Right cardiac atrium (tissue), 5 donors: ENCODE measurements at places on chromosomes 5 and 9. TPM values are rescaled to one million over a fixed set of nuclear protein-coding genes. Genes with fewer than 3 reads are reported as not detected.

GRCh38 chr5:35811108-35811741 is 45.5 kb upstream of the IL7R start:
- DNase-seq: no peak

DNA sequence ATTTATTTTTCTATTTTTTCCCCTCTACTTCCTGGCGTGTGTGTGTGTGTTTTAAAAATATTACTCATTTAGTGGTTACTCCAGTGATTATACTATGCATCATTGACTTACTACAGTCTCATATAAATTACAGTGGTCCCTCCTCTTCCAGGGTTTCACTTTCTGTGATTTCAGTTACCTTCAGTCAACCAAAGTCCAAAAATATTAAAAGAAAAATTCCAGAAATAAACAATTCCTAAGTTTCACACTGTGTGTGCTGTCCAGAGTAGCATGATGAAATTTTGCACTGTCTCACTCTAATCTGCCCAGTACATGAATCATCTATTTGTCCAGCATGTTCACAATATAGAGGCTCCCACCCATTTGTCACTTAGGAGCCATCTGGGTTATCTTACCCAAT is 47.4 kb upstream of the CCDC112 start:
- no peak for DNase-seq

DNA sequence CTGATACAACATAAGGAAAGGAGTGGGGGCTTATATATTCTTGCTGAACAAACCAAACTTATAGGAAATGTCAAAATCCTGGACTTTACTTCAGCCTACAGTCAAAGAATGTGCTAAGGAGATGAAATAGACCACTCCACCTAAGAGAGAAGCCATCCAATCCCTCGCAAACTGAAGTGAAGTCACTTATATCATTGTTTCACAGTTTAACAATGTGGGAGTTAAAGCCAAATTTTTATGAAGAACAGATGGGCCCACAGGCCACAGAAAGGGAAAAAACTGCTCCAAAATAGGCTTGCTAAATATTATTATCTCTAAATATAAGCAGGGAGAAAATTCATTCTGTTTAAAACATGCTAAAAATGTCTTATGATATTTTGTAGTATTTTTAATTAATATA is 233.3 kb downstream of the GAS1 start:
- DNase-seq: no peak

AHRR gene
- 0.17 TPM for total RNA-seq

DNA sequence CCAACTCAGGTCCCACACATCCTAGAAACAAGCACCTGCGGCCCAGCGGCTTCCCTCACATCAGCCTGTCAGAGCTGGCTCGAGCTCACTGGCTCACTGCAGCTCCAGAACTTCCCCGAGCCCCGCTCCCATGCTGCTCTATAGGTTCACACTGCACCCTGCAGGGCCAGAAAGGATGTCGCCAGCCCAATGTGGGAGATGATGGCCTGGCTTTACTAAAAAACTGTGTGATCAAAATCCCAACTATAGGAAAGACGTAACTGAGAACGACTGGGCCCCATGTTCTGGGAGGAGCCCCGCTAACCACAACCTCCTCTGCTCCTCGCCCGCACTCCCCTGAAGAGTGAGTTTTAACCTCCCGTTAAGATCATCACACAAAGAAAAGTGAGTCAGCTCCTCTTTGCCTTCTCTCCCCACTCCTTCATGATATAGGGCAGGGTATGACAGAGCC is 4.6 kb downstream of the SURF4 start:
- DNase-seq: no peak

CBY3 gene
- total RNA-seq: not detected

- DNase-seq: no peak
Observed at GRCh38 chr5:111345731-111346130, 121.5 kb downstream of the CAMK4 start.

GRCh38 chr5:14745753-14746152 is 81.2 kb downstream of the OTULIN start:
- DNase-seq: no peak

IFNA2 gene
- total RNA-seq: not detected

DDX4 gene
- not detected for total RNA-seq

CSNK1G3 gene
- 37.3 TPM for total RNA-seq

GRCh38 chr9:134233022-134233421 is 68.7 kb upstream of the RNU6ATAC start:
- no peak for DNase-seq

DNA sequence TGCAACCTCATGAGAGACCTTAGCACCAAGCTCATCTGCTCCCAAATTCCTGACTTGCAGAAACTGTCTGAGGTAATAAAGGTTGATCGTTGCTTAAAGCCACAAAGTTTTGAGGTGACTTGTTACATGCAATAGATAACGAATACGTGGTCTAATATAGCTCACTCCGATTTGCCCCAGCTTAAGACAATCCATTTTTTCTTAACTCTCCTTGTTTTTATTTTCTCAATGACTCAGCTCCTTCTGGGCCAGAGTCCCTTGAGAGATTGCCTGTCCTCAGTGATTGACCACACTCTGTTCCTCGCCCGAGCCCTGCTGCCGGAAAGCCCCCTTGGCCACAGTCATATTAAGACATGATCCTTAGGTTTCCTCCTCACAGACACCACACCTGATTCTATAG is 63.7 kb upstream of the FANCC start:
- DNase-seq: no peak

DNA sequence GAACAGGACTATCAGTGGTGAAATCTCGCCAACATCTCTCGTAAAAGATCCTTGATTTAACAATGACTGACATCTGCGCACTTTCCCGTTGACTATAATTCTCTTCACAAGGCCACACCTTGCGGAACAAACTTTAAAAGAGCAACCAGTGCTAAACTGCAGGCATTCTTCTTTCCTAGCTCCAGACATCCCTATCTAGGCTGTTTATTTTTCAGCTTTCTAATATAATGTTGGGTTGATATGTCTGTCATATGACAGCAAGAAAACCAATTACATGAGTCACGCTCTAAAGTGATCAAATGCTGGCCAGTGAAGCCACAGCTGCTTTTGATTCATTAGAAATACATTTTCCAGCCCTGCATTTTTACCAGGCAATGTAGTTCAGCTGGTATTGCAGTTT is 162.5 kb downstream of the ELAVL2 start:
- DNase-seq: no peak

DNA sequence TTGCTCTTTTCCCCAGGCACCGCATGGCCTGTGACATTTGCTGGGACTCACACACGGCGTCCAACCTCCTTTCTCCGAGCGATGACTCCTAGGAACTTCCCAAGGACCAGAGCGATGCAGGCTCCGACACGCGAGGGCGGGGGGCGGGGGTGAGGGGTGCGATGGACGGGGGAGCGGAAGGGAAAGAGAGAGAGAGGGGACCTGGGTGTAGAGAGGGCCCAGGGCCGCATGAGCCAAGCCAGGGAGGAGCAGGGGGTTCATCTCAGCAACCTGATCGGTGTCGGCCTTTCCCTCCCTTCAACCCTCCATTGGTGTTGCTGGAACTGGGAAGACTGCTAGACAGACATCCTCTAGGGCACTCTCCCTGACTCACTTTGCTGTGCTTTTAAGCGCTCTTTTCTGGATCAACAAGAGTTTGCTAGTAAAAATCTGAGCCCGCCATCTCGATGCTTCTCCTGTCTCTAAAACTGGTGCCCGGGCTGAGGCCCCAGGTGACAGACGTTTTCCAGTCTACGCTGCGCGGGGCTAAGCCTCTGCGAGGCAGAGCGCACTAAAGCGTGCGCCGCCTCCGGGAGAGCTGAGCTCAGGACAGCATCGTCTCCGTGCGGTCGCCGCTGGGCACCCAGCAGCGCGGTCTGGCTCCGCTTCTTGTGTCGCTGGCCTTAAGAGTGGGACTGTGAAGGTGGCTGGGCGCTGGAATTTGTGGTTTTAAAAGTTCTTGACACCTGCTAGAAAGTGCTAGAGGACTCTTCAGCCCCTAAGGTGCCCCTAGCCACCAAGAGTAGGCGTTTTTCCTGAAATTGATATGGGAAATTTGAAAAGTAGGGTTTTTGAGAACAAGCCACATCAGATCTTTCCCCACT is 1.0 kb upstream of the TSLP start:
- peak; percentile 40 for DNase-seq

GRCh38 chr5:161414037-161414436 is 132.5 kb downstream of the GABRB2 start:
- DNase-seq: no peak

- no peak for DNase-seq
Observed at GRCh38 chr9:117787746-117788145, 83.5 kb downstream of the TLR4 start.

DNA sequence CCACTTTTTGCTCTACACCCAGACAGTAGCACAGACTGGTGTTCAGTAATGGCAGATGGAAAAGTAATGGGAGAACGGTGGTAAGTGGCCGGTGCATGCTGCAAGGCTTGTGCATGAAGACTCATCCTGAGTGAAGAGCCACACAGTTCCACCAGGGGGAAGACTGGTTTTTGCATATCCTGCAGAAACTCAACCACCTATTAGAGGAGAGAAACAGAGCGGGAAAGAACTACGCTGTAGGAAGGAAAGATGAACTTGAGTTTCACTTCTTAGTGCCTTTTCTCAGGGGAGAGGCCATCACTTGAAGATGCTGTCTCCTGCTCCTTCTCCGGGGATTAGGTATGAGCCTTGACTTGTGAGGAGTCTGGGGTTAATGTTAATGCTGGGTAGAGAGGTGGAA is 9.4 kb upstream of the PRSS3 start:
- DNase-seq: no peak

MAPKAP1 gene
- total RNA-seq: 108 TPM

DNA sequence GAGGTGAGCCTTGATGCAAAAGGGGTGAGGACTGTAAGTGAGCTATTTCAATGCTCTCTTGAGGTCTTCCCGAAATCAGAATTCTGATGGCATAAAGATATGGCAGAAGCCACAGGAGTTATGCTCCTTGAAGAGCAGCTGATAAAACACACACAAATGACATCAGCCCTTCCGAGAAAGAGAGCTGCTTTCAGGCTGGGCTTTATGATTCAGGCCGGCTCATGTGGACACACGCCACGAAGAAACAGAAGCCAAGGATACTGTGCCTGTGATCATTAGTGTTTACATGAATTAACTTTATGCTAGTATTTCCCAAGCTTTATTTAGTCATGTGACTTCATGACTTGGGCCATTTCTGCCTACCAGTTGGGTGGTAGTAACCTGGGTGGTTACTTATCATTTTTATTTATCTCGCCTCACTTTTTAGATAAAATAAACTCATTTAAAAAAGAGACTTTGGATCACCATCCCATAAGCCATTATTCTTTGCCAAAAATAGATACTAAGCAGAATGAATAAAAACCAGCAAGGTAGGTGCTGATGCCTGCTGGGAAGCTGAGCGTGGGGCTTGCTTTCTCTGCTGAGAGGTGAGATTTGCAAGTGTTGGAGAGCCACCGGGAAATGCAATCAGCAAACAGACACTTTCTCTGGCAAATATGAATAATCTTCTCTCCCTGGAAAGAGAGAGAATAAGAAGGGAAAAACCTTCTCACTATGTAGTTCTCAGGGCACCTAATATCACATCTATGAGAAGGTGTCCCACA is 73.0 kb upstream of the SLC25A51 start:
- peak; percentile 47 for DNase-seq

DNA sequence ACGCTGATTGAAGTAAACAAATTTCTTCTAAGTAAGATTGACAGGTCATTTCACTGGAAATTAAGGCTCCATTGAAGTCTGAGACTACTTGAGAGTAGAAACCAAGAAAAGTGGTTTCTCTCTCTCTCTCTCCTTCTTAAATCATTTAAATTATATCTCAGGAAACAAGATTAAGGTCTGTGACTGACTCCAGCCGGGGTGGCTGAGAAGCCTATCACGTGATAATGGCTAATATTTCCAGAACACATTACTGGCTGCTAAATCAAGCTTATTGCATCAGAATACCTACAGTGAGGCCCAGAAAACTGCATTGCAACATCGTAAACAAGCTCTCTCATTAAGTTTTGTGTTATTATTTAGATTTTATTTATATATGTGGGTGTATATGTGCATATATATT is 88.4 kb downstream of the PTCD2 start:
- DNase-seq: peak; percentile 17

GRCh38 chr5:75052192-75053053 is at the start of gene GCNT4:
Gene GCNT4 (minus strand): TSS chr5:75052558. CDS start chr5:75030037, 22,521 bp downstream.
- peak; percentile 82 for DNase-seq

DNA sequence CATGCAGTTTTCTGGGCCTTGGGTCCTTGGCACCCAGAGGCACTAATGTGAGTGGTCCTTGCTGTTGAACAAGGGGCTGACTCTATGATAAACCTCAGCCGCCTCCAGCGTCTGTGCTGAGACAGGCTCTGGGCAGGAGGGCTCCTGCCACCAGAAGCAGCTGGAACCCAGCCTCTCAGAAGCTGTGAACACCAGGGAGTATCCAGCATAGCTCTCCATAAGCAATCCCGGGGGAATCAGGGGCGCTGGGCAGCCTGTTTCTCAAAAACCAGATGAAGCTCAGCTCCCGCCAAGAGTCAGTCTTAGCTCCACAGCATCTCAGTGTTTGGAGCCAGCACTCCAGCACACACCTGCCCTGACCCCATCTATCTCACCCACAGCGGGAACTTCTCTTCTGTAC is 170.2 kb downstream of the HSPA4 start:
- DNase-seq: no peak

COL15A1 gene
- 65.9 TPM for total RNA-seq

PCDHB6 gene
- 0.64 TPM for total RNA-seq

DNA sequence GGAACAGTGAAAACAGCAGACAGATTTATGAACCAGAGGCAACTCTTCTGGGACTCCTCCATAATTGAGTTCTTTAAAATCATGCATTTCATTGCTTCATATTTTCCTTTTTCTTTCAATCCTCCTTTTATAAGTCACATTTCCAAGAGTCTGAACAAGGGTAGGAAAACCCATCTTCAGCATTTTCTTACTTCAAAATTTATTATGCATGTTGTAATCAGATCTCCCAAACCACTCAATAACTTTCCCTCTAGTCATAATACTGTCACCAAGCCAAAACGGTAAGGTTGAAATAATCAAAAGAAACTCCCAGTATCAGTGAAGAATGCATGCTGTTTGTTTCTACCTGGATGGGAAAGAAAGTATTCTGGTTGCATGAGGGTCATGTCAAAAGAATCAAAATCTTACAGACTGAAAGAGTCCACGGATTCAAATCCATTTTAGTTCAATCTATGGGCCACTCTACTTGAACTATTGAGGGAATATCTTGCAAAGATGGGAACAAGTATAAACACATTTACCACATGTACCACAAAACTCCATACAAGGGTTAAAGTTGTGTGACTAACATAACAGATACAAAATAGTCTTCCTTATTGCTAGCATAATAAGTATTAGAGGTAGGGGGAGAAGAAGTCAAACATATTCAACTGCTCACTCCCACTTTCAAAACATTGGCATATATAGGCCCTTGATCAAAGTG is 797.3 kb downstream of the MAT2B start:
- DNase-seq: no peak

DNA sequence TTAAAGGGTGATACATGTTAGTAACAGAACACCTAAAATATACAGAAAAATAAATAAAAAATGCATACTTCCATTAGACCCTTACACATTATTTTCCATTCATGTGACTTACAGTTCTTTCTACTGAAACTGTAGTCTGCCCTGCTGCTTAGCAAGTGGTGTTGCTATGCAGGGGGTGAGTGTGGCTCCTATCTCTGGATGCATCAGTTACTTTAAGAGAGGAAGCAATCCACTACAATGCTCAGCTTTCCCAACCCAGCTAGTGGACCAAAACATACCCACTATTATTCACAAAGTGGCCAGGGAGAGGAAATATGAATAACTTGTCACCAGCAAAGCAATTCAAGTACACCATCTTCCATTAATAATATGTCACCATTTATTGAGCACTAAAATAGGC is 121.8 kb downstream of the DOCK2 start:
- DNase-seq: no peak

RMRP gene
- 20,579 TPM for total RNA-seq

- no peak for DNase-seq
Observed at GRCh38 chr5:68433526-68433922, 218.0 kb downstream of the PIK3R1 start.
